ENCODE measurements at places on chromosomes 5 and 9.

DNA sequence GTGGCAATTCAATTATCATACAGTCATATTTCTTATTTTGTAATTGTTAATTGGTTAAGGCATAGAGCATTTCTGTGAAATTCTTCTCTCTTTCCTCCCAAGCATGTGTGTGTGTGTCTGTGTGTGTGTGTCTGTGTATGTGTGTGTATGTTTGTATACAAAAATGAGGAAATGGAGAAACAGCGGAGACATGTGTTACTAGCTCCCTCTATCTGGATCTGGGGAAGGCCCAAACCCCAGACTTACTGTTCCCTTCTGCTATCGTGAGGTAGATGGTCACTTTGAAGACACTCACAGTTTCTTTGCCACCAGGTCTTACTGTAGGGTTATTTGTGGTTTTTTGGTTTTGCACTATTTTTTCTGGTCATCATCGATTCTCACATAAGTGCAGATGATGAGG, 11.4 kb upstream of the C5orf63 start:
- DNase-seq, result no peak

GRCh38 chr5:36826694-36827093, 49.9 kb upstream of the NIPBL start:
- DNase-seq, result no peak

- no peak for DNase-seq
Observed at GRCh38 chr9:78023003-78023741, 8.4 kb downstream of the GNAQ start.

GRCh38 chr5:148911386-148911785, 85.0 kb downstream of the ADRB2 start:
- no peak for DNase-seq

DNA sequence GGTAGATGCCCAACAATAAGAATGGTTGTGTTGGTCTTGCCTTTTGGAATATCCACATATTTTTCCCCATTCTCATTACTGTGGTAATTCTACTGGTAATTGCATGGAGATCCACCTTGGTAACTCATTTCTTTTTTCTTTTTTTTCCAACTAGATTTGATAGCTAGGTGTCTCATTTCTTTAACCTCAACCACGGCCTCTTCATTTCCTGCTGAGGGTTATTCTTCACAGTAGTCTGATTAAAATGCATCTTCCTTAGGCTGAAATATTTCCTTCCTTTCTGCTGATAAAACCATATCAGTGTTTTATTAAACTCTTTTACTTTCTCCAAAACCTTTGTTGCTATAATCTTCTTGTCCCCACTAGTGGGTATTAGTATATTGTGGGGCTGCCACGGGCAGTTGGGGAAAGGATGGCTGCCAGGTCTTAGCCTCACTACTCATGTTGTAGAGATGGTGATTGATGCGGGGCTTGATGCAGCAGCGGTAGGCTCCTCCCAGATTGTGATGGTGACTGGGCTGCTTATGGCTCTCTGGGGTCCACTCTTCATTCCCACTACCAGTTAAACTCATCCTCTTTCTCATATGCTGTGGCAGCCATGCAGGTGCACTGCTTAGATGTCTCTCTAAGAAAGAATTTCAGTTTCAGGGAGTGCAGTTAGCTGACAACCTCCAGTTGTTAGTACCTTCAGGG, 35.9 kb downstream of the KIF2A start:
- DNase-seq, result no peak

- no peak for DNase-seq
Observed at GRCh38 chr5:62627121-62627520, 48.5 kb downstream of the LRRC70 start.

- no peak for DNase-seq
Observed at GRCh38 chr5:106290841-106291240, 1379.9 kb downstream of the EFNA5 start.

- DNase-seq, result no peak
Observed at GRCh38 chr5:146173597-146173996, 8.9 kb downstream of the LARS1 start.

DNA sequence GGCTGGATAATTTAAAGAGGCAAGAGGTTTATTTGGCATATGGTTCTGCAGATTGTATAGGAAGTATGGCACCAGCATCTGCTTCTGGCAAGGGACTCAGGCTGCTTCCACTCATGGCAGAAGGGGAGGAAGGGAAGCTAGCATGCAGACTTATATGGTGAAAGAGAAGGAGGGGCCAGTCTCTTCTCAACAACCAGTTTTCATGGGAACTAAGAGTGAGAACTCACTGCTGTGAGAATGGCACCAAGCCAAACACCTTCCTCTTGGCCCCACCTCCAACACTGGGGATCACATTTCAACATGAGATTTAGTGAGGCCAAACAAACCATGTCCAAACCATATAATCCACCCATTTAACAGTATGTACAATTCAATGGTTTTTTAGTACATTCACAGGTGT, 113.3 kb upstream of the SHB start:
- DNase-seq, result no peak

DNA sequence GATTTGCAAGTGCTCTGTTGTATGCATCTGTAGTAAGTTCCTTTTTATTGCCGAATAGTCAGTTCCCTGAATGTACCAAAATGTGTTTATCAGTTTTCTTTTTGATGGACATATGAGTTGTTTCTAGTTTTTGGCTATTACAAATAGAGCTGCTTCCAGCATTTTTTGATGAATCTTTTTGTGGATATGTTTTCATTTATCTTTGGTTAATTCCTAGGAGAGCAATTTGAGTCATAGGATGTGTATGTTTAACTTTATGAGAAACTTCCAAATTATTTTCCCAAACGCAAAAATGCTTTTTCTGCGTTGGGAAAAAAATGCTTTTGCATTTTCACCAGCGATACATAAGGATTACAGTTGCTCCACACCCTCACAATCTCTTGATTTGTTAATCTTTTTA, 287.7 kb downstream of the FER start:
- no peak for DNase-seq

DNA sequence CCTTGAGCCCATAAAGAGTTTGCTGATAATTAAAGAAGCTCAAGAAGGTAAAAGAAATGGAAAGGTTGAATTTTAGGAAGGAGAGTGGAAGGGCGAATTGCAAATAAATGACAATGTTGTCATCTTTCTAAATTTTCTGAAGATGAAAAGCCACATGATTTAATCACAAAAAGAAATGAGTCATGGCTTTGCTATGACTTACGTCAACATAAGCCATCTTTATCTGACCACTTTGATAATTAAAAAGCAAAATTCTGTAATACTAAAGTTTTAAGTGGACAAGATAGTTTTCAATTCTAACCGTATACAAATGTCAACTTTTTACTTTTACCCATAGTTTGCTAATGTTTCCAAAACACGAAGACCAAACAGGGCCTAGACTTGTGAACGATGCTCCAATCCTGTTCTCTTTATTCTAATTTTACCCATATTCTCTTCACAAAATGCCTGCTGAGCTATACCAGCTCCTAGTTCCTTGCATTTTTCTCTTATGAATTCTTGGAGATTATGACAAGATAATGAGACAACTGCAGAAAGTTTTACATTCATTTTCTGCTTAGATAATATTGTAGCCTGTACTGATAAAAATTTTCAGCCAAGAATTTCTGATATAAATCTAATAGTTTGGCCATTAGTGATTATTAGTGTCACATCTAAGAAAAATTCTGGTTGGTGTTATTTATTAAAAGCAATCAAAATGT, 21.8 kb upstream of the PRUNE2 start:
- DNase-seq, result no peak

GRCh38 chr5:56516035-56516434, 282.9 kb upstream of the ANKRD55 start:
- DNase-seq, result no peak

- DNase-seq, result no peak
Observed at GRCh38 chr5:146474065-146474464, 26.9 kb downstream of the TCERG1 start.

- DNase-seq, result peak; percentile 43
Observed at GRCh38 chr9:97983589-97984187, 547 bp downstream of the ANP32B start.

DNA sequence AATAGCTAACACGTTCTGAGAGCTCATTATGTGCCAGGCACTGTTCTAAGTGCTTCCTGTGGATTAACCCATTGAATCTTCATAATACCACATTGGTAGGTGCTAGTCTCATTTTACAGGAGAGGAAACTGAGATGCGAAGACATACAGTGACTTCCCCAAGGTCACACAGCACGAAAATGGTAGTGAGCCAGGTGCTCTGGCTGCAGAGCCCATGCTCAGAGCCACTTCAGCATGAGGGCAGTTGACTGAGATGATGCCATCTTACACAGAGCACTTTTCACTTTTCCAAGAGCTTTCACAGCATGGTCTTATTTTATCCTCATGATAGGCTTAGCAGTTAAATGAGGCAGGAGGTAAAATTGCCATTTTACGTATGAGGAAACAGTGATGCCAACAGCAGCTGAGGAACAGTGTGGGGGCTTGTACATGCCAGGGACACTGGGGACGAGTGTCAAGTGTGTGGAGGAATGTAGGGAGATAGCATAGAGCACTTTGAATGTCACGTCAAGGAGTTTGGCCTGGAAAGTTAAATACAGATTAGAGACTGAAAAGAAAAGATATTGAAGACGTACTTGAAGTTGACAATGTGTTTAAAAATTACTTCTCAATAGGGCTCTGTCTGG, 180.0 kb downstream of the KIF4B start:
- DNase-seq, result no peak

GRCh38 chr9:13900449-13900848, 413.5 kb downstream of the NFIB start:
- no peak for DNase-seq

- no peak for DNase-seq
Observed at GRCh38 chr5:76958991-76959767, 6.3 kb downstream of the CRHBP start.

DNA sequence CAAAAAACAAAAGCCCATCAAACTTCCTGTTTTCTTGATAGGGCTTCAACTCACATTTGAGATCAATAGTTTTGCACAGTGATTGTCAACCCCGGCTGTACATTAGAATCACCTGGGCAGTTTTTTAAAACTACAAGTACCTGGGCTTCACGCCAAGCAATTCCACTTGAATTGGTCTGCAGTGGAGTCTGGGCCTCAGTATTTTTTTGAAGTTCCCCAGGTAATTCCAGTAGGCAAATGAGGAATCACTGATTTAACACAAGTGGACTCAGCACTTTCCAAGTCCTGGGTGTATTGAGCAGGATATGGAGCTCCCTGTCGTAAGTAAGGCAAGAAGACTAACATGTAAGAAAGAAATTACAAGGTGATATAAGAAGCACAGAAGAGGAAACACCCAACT, 14.8 kb upstream of the SMIM15 start:
- DNase-seq, result no peak

- DNase-seq, result no peak
Observed at GRCh38 chr9:135384226-135384625, 95.4 kb upstream of the PPP1R26 start.

GRCh38 chr9:72130321-72130720, 18.9 kb upstream of the GDA start:
- DNase-seq, result no peak

GRCh38 chr5:169299663-169300467, 1.1 kb downstream of the SLIT3 start:
- no peak for DNase-seq

DNA sequence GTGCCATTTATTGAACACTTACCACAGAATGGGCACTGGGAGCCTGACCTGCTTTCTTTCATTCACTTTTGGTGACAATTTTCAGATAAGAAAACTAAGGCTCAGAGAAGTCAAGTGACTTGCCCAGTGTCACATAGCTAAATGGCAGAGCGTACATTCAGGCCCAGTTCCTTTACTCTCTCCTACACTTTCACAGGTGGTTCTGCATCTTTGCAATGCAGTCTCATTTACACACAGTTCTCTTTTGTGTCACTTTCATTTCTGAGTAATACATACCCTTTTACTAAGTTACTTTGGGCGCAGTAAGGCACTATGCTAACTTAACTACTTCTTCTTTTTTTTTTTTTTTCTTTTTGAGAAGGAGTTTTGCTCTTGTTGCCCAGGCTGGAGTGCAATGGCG, 8.3 kb downstream of the NFIL3 start:
- DNase-seq, result no peak

DNA sequence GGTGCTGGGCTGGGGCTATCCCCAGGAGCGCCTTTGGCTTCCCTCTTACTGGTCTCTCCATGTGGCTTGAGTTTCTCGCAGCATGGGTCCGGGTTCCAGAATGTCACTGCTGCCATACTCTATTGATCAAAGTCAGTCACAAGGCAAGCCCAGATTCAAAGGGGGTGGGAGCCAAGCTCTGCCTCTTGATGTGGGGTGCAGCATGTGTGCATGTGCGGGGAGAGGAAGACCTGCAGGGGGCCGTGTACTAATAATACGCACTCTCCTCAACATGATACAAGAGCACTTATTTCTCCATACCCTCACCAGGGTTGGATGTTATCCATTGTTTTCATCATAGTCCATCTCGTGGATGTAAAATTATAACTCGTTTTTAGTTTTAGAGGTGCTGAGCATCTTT, 81.2 kb downstream of the NDFIP1 start:
- no peak for DNase-seq

- DNase-seq, result no peak
Observed at GRCh38 chr5:157443041-157443549, 16.9 kb upstream of the NIPAL4 start.

DNA sequence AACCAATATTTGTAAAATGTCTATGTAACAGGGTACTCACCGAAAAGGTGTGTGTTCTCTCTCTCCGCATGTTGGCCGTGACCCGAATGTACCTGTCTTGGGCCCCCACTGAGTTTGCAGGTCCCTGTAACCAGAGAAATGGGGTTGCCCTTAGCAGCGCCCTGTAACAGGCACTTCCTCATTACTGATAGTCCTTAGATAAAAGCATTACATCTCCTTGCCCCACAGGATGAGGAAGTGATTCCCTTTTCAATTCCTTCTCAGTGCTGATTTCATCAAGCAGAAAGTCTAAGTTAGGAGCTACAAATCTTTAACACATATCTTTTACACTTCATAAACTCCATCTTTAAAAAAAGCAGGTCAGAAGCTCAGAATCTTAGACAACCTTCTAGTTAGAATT, 15.2 kb upstream of the HMHB1 start:
- no peak for DNase-seq

DNA sequence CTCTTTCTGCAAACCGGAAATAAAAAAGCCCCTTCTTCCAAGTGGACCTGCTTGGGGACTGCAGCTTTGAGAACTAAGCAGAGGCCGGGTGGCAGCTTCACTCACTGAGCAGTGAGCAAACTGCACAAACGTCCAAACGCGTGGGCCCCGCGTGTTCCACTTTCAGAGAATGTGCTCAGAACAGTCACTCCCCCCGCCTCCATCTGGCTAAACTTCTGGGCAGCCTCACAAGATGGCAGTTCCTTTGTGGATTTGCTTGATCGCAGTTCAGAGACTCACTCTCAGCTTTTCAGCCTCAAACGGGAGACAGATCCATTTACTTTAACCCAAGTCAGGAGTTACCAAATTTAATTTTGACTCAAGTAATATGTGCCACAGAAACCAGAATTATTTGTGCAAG, 216.6 kb downstream of the TLE1 start:
- DNase-seq, result no peak

- DNase-seq, result no peak
Observed at GRCh38 chr5:159414021-159414420, 83.7 kb upstream of the IL12B start.

All from stimulated activated CD4-positive, alpha-beta T cell treated with anti-CD3 and anti-CD28 coated beads, TNF-alpha, amount 100 ng/mL, for 4 hours (primary cell).